ENCODE measurements at places on chromosomes 7 and 10.

GRCh38 chr7:55733241-55734140 is 129.1 kb downstream of the SEPTIN14 start:
- no peak for DNase-seq

- no peak for DNase-seq
Measured at GRCh38 chr7:157540606-157541294, 203.9 kb downstream of the DNAJB6 start.

DNA sequence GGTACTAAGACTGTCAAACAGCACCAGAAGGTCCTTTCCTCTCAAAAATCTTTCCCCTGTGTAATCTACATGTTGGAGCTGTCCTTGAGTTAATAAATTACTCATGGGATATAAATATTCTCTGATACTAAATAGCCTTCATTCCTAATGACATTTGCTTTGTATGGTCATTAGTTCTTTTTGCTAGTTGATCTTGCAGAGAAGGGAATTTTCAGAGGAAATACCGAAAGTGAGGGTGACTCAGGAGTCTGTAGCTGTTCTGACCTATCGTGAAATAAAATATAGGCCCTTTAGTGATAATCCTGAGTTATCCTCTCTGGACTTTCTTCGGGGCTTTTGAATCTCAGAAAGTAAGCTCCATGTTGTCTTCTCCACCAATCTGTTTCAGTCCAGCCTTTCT is 19.4 kb upstream of the CLDN12 start:
- no peak for DNase-seq

GRCh38 chr7:19114551-19114855 is 2.9 kb downstream of the TWIST1 start:
- no peak for DNase-seq

GRCh38 chr10:75954486-75954885 is 523.1 kb downstream of the LRMDA start:
- DNase-seq = no peak

DNA sequence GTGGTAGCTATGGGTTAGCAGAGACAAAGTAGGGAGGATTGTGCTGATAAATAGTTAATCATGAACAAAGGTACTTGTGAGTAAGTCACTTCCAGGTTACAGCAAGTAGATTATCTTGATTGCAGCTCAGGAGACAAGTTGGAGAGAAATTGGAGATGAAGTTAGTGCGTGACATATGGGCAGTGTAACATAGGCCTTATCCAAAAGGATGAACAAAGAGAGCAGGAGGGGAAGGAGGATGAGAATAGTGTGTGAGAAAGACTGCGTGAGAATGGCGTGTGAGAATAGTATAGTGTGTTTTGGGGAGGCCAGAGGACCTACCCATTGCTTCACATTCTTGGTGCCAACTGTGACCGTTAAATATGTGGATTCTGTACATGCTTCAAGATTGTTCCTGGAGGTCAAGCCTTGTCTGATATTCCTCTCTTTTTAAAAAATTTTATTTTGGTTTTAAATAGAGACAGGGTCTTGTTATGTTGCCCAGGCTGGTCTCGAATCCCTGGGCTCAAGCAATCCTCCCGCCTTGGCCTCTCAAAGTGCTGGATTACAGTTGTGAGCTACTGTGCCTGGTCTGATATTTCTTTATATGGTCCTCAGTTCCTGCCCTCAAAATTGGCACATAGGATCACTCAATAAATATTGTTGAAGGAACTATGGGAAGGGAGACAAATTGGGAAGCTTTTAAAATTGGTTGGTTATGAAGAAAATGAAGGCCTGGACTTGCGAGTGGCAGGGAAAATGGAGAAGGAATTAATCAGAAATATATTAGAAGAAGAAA is 3.2 kb downstream of the VCL start:
- DNase-seq = no peak

All from stimulated activated CD8-positive, alpha-beta memory T cell treated with anti-CD3 and anti-CD28 coated beads, Interleukin-7, amount 100 ng/mL, for 1 hour (primary cell).